ENCODE measurements at places on chromosomes 16 and 17.

DNA sequence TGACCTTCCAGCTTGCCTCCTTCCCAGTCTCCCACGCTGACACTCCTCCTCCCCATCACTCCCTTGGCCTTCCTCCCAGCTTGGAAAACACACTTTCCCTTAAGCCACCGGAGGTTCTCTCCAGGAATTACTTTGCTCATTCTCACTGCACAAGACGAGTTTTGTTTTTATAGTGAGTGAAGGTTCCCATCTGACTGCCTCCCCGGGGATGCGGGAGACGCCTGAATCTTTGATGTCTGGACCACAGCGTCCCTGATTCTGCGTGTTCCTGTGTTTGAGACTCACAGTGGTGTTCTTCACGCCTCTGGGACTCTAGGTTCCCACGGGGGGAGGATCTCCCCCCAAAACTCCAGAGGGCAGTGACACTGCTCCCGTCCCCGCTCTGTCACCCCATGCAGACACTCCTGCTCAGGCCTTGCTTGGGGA is 2.0 kb downstream of the DNAI2 start:
- no peak for DNase-seq

- DNase-seq, result no peak
Observed at GRCh38 chr16:10088380-10088793, 93.8 kb downstream of the GRIN2A start.

- DNase-seq, result no peak
Observed at GRCh38 chr17:76554131-76554530, 14.3 kb downstream of the PRCD start.

GRCh38 chr17:38892620-38893019 is 22.8 kb downstream of the LASP1 start:
- no peak for DNase-seq

DNA sequence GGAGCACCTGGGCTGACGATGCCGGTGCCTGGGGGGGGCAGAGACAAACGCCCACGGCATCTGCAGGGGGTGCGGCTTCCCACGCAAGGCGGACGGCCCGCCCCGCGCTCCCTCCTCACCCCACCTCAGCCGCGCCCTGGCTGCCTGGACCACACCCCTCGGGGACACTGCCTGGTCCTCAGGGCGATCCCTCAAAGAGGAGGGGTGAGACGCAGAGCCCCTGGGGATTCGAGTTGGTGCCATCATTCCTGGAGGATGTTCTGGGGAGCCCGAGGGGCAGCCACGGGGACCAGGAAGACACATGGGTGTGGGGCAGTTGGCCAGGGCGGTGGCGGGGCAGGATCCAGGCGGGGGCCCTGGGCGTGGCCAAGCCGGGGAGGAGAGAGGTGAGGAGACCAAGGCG is 3.9 kb downstream of the IGFALS start:
- DNase-seq, result no peak

GRCh38 chr16:65254144-65254543 is 132.3 kb upstream of the CDH11 start:
- no peak for DNase-seq

DNA sequence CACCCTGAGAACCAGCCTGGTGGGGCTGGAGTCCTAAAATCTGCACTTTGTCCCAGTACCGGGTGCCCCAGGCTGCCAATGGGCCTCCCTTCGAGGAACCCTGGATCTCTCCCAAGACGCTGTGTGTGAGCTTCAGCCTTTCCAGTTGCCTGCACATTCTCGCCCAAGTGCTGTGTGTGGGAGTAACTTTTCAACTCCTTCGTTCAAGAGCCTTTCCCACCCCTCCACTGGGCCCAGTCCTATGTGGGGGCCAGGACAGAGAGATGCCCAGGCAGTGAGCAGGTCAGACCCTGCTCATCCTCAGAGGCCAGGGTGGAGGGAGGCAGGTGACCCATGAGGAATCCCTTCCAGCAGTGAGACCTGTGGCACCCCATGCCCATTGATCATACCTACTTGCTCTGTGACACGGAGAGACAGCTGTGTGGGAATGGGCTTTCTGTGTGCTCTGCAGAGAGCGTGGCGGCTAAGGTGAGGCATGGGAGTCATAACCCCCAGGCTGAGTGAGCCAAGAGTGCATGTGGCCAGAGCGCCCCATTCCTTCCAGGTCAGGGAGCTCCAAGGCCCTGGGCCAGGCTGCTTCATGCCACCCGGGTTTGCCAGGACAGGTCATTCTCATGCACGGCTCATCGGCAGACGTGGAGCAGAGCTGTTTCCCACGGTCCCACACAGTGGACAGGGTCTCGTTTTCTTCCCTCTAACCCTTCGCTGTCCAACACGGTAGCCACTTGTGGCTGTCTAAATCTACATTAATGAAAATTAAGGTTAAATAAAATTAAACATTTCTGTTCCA is 154.4 kb downstream of the CLEC16A start:
- no peak for DNase-seq
